ENCODE measurements at places on chromosomes 7 and 10. TPM values are rescaled to one million over a fixed set of nuclear protein-coding genes. Genes with fewer than 3 reads are reported as not detected.

TAS2R5 gene
- total RNA-seq, result 6.8 TPM

- no peak for DNase-seq
These were observed 23.6 kb downstream of the ABI1 start for GRCh38 chr10:26837139-26837538.

DNA sequence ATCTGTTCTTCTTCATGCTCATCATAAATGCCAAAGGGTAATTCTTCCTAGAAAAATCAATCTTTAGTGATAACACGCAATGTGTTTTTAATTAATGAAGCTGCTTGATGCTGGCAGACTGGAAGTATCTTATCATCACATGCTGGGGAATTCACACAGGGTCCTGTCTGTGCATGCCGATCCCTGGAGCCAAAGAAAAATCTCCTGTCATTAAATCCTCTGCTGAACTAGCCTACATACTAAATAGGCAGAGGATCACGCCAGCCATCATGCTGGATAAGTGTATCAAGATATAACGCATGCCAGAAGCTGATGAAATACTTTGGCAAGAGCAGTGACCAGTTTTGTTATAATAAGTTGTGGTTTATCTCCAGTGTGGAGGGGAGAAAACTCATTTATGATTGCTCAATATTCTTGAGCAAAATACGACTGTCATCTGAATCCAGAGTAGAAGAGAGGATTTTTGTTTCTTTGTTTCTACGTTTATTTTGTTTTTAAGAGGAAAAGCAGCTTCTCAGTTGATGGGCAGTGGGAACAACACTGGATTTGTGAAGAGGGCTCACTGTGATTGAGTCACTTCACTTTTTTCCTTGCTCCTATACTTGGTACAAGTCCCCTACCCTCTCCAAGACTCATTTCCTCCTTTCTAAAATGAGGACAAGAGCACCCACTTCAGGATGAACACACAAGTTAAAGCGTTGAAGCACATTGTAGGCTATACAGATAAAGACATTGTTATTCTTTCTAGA, 649.1 kb downstream of the TNS3 start:
- DNase-seq, result peak; percentile 98

DNA sequence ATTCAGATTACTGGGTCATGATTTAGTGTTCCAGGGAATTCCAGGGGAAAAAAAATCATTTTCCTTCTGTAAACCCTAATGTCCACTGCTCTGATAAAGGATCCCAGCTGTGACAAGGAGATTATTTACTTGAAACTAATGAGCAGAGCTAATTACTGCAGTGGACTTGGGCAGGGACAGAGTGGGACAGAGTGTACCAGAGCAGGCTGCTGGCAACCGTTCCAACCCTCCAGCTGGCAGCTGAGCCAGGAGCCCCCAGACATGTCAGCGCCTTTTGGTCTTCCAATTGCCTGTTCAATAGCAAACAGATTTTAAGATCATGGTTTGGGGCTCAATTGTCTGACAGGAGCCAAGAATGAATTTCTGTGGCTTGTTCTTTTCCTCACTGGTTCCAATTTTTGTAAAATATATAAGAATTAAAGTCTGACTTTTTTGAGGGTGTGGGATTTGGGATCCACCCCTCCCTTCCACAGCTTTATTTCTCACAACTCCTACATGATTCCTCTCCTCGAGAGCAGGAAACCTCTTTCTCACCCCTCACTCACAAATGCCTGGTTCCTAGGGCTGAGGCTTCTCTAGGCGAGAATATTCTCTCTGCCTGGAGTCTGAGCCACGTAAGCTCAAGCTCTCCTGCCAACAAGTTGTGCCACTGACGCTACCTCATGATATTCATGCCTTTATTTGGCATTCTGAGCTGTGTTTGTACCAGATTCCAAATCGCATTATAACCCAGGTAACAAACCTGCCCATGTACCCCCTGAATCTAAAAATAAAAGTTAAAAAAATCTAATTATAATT, 20.6 kb upstream of the FAM180A start:
- peak; percentile 36 for DNase-seq

MINDY4 gene
- total RNA-seq, result 13.3 TPM

- DNase-seq, result peak; percentile 45
These were observed 140.3 kb upstream of the FAM20C start for GRCh38 chr7:52100-52499.

GRCh38 chr10:116857156-116857555, 7.9 kb downstream of the ENO4 start:
- DNase-seq, result no peak

DNA sequence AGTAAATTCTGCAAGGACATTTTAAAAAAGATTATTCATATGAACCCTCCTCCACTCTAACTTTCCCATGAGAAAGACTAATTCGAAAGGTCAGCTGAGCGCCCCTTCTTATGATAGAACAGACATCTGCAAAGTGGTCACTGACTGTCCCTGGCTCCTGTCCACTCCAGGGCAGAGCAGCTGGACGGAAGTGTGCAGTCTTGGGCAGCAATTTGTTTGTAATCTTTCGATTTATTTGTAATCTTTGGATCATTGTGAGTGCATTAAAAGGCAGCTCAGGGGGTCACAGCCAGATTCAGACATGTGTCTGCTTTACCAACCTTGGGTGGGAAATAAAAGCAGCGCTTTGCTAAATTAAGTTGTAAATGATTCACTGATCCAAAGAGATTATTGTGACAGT, 158.8 kb upstream of the ADARB2 start:
- peak; percentile 18 for DNase-seq

- no peak for DNase-seq
These were observed 875.0 kb downstream of the REEP3 start for GRCh38 chr10:64396105-64396708.

GRCh38 chr10:62694537-62695126, 109.9 kb upstream of the ADO start:
- no peak for DNase-seq

DNA sequence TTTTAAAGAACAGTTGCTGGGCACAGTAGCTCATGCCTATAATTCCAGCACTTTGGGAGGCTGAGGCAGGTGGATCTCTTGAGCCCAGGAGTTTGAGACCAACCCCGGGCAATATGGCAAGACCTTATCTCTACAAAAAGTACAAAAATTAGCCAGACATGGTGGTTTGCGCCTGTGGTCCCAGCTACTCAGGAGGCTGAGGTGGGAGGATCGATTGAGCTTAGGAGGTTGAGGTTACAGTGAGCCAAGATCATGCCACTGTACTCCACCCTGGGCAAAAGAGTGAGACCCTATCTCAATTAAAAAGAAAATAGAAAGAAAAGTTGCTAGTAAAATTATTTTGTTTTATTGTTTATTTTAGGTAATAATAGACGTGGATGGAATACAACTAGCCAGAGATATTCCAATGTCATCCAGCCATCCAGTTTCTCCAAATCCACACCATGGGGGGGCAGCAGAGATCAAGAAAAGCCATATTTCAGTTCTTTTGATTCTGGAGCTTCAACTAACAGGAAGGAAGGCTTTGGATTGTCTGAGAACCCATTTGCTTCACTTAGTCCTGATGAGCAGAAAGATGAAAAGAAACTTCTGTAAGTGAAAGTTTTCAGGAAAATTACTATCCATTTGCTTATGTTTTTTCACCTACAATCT, 3.0 kb downstream of the NUP42 start:
- peak; percentile 58 for DNase-seq

AASS gene
- total RNA-seq, result 36.9 TPM

MDFIC gene
- total RNA-seq, result 55.5 TPM

DNA sequence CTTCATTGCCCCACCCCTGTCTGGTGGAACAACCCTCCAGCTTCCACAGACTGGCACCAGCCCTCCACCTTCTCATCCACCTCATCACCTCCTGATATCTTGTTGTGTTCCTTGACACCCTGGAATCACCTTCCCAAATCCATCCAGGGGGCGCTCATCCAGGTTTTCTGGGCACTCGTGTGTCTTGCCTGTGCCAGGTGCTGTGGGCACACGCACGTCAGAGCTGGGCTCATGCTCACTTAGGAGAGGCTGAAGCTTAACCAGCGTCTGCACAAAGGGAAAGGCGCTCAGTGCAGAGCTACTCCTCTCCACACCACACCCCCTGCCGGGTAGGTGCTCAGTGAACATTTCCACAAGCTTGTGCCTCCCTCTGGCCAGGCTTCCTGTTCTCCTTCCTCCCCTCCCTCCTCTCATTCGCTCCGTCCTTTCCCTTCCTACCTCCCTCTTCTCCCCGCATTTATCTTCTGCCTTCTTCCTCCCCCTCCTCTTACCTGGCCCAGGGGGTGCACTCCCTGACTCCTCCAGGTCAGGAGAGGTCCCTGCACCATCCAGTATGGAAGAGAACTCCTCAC, 4.8 kb downstream of the ADCYAP1R1 start:
- no peak for DNase-seq

DNA sequence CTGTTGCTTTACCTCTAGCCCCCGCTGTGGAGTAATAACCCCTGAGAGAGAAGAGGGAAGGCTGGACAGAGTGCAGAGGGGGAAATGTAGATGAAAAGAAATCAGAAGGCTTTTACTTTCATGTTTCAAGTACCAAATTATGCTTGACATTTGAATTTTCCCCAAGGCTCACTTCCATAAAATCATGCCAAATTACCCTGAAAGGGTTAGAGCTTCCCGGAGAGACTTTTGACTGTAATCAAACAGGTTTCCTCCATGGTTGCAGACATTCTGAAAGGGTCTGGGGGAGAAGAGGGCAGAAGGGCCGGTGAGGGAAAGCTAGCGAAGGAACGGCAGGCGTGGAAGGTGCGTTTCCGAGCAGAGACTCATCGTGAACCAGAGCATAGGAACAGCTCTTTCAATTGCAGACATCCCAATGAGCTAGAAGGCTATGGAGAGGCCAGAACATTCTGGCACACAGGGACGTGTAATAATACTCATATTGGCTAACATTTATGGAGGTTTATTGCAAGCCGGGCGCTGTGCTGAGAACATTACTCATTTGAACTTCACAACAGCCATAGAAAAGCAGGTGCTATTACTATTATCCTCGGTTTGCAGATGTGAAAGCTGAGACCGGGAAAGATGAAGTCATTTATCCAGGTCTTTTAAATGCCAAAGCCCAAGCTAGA, 620.8 kb upstream of the AUTS2 start:
- no peak for DNase-seq

GRCh38 chr7:22931011-22931410, 82.9 kb downstream of the HYCC1 start:
- no peak for DNase-seq

DNA sequence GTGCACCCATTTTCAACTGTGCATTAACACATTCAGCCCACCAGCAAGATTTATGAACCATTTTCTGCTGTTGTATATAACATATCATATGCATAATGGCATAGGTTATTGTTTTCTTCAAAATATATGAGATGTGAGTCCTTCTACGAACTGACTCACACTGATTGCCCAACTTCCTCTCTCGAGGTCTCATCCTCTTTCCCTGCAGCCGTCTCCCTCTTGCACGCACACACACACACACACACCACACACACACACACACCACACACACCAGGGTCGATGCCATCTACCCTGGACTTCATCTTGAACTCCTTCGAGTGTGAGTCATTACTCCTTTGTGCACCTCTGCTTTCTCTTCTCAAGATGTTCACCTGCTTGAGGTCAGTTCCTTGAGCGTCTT, 36.7 kb downstream of the EGFR start:
- DNase-seq, result no peak

GRCh38 chr10:12409613-12410012, 60.3 kb downstream of the CAMK1D start:
- no peak for DNase-seq

- DNase-seq, result no peak
These were observed 654.4 kb downstream of the LRMDA start for GRCh38 chr10:76085817-76086167.

- DNase-seq, result no peak
These were observed 26.8 kb downstream of the VOPP1 start for GRCh38 chr7:55545496-55545895.
